WERI-Rb-1 (cell line): ENCODE measurements at places on chromosomes 12 and 14.

- DNase-seq = peak; percentile 82
Observed at GRCh38 chr12:4293966-4294505, 20.5 kb downstream of the CCND2 start.

DNA sequence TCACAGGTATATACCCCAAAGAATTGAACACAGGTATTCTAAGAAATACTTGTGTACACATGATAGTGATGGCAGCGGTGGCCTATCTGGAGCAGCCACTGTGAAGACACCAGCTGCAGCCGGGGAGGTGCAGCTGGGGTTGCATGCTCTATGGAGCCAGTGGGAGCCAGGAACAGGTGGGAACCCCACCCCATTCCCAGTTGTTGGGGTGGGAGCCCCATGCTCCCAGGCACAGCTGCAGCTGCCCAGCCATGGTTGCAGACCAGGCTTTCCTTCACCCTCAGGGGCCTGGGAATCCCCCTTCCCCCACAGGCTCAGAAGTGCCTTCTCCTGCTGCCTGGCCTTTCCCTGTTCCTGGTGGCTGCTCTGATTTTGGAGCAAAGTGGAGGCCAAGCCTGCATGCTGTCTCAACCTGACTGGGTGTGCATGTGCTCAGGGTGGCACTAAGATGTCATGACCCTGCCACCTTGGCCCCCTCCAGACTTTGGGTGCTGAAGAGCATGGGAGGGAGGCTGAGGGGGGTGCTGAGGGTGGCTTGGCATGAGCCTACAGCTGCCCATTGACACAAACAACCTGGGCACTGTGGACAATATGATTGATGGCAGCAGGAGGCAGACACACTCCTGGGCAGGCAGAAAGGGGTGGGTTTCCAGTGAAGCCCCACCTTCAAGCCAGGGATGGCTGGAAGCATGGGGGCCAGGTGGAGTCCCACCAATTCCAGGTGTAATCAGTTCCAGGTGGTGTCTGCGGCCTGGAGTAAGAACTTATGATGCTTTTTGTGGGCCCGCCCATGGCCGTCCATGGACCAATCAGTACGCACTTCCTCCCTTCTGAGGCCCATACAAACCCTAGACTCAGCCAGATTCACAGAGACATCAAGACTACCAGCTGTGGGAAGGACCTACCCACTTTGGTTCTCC, 234.7 kb downstream of the ADGRD1 start:
- DNase-seq = no peak

- DNase-seq = no peak
Observed at GRCh38 chr12:127383281-127383680, 883.7 kb upstream of the TMEM132C start.

DNA sequence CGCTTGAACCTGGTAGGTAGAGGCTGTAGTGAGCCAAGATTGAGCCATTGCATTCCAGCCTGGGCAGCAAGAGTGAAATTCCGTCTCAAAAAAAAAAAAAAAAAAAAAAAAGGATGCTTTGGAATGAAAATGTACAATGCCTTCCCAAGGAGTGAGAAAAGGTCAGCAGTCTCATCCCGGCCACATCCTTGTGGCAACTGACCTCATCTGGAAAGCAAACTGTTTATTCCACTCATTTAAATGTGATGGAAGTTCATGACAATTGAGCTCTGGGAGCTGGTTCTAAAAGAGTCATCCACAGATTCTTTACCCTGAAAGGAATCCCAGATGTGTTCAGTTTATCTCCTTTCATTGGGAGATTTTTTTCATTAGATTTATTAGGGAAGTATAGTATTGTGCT, 19.4 kb upstream of the LIMA1 start:
- DNase-seq = no peak

- no peak for DNase-seq
Observed at GRCh38 chr14:54226558-54226957, 170.2 kb upstream of the CDKN3 start.

DNA sequence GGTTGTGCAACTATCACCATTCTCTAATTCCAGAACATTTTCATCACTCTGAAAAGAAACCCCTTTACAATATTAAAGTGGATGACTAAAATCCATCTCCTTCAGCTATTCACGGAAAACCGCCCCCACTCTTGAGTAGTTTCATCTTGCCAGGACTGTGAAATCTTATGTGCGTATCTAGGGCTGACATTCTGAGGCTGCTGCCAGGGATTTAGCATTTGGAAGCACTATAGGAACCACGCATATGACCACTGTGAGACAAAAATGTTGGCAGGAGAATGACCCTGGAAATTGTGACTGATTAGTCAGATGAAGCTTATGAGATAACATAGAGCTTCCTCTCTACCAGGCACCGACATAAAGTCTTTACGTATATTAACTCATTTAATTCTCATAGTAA, 305.2 kb upstream of the PDE3A start:
- DNase-seq = no peak

DNA sequence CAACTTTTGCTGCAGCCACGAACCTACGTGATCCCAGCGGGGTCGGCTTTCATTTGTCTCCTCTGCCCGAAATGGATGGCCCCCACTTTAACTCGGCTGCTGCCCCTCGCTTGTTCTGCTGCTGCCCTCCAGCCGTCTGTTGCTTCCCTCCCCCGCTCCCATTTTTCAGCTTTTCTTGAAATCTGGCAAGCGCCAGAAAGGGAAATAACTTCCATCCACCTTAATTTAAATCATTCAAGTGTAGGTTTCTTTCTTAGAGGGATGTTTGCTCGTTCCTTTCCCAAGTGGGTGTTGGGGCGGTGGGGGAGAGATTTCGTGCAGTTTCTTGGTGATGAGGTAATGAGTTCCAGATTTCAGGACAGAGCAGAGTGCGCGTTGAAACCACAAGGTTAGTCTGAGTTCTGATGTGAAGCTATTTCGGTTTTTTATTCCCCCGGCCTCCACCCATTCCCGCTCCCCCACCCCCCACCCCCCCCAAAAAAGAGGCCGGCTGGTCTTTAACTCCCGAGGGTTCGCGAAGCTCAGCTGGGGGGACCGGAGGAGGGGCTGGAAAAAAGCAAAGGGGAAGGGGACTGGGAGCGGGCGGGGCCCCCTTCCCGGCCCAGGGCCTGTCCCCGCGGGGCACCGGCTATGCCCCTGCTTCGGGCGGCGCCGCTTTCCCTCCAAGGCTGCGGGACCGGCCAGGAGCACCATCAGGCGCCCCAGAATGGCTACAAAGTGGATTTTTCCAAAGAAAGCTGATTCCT, 2.2 kb upstream of the ZFP36L1 start:
- DNase-seq = no peak

- DNase-seq = peak; percentile 51
Observed at GRCh38 chr12:82687021-82688011, 610 bp downstream of the TMTC2 start.

DNA sequence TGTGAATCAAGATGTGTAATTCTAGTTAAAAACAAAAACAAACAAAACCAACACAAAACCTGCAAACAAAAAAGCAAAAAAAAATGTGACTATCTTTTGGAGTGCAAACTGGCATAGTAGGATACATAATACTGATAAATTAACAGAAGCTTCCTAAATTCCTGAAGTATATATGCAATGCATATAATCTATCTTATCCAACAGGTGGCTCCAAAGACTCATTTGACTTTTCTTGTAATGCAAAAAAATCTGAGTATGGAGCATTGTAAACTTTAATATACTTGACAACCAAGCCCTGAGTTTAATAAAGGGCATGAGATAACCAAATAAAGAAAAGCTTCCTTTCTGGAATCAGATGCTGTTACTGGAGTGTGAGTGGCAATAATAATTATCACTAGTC, 1003.6 kb downstream of the FSCB start:
- DNase-seq = no peak

DNA sequence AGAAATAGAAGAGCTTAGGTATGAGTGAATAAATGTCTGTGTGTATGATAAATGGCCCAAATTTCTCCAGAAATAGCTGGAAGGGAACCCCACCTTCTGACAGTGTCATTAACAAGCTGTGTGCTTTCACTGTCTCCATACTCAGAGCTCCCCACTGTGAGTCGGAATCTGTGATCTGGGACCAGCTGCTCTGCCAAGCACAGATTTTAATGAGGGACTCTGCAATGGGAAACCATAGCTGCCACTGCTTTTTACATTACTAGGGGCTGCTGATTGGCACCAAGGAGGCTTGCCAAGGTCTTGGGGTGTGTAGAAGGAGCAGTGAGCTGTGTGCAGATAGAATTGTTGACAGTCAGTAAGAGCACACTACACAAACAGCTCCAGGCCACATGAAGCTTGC, 244.2 kb upstream of the CCDC196 start:
- no peak for DNase-seq

- peak; percentile 65 for DNase-seq
Observed at GRCh38 chr12:6039894-6040601, 84.4 kb downstream of the VWF start.

DNA sequence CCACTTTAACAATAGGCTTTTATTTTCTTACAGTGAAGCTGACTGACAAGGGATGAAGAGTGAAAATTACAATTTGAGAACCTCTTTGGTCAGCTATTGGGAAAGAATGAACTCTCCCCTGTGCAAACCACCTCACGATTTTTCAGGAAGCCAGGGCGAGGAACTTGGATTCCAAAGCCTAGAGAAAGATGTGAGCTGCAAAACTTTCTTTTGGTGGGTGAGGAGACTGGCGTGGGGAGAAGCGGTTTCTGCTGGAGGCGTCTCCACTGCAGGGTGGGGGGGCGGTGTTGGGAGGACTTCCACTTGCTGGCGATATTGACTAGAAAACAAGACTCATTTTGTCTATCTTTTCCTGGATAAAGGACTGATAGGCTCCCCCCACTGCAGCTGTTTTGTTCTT, 59.3 kb upstream of the VRK1 start:
- DNase-seq = no peak

DNA sequence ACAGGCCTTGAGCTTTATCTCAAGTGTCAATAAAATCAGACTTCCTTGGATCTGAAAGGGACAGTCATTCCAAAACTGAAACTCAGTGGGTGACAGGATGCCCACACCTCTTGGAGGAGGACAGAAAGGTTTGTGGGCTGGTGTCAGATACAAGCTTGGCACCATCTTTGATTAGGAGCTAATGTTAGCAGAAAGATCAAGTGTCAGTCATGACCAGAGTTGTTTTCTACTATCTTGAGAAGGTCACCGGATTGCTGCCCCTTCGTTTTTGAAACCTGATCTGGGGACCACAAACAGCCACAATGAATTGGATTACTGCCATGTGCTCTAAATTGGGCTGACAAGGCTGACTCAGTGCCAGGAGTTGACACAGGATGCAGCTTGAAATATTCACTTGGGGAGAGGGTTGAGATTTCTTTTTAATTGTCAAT, 88.3 kb downstream of the OTOGL start:
- no peak for DNase-seq

DNA sequence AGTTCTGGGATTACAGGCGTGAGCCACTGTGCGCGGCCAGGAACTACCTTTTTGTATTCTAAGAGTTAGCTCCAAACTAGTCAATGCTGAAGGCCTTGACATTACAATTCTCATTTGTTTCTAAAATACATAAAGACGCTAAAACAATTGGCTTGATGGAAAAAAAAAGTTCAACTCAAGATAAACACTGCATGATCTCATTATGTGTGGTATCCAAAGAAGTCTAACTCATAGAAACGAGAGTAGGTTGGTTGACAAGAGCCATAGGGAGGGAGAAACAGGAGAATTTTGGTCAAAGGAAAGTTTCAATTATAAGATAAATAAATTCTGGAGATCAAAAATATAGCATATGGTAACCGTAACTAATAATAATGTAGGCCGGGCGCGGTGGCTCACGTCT, 20.0 kb upstream of the RNF34 start:
- no peak for DNase-seq

GRCh38 chr14:55599250-55599879, 19.4 kb downstream of the KTN1 start:
- no peak for DNase-seq

GRCh38 chr14:91569301-91569700, 59.2 kb upstream of the PPP4R3A start:
- DNase-seq = no peak

DNA sequence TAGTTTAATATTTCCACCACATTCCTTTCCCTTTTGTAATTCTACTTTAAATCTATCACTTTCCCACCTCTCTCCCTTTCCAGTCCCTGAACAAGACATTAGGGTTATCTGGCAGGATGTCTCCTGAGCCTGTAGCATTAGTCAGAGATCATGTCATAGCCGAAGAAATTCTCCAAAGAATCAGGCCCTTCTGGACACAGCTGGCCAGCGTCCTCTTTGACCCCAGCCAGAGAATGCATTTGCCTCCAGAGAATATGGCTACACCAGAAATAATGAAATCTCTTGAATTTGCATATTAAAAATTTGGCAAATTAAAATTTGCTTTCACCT, 56.7 kb downstream of the NTF3 start:
- DNase-seq = no peak

DNA sequence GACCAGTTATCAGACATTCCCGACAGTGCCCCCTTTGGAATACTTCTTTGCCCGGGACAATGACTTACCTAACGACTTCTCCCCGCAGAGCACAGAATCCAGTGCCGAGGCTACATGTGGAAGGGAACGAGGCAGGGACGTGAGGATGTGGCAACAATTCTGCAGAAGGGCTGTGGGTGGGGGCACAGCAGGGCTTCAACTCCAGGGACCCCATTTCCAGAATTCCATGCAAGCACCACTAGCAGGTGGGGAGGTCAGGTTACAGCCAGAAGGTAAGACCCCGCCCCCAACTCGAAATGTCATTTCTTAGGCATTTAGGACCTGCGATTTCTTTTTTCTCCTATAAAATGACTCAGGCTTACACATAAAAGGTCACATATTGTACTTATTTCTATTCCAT, 207.9 kb downstream of the TMEM132C start:
- no peak for DNase-seq

GRCh38 chr14:92513204-92513965, at the start of gene RIN3:
Gene RIN3 (plus strand): TSS chr14:92513781. CDS start chr14:92513933, 152 bp downstream.
- DNase-seq = no peak

DNA sequence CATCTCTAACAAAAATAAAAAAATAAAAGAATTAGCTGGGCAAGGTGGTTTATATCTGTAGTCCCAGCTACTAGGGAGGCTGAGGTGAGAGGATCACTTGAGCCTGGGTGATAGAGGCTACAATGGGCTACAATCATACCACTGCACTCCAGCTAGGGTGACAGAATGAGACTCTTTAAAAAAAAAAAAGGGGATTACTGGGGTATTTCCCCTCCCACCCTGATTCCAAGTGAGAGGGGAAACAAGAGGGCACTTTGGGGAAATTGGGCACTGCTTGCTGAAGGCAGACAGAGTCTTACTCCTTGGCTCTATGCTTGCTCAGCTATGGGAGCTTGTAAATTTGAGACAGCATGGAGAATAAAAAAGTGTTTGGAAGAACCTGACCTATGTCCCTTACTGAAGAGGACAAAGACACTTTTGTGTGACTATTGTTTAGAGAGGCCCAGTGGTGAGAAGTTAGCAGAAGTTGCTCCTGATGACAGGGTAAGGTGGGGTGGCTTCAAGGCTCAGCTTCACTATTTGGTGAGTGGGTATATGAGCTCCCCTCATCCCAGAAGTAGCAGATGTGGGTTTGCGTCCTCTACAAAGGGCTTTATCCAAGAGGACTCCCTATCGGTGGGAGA, 44.0 kb downstream of the KLRG1 start:
- no peak for DNase-seq

DNA sequence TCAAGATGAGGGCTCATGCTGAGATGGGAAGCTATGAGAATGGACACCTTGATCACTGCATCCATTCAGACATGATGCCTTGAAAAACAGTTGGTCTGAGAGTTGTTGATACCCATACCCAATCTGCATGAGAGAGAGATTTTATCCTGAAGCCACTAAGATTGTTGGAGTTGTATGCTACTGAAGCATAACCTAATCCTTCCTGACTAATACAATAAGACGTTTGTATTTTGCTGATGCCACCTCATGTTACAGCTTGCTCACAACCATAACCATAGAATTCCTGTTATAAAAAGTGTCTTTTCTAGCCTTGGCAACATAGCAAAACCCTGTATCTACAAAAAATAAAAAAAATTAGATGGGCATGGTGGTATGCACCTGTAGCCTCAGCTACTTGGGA, 12.7 kb upstream of the SERPINA1 start:
- DNase-seq = no peak
